Cortex of kidney (tissue), 1 donor: ENCODE measurements at places on chromosomes 7 and 10.

- no peak for DNase-seq
Observed at GRCh38 chr7:101058355-101058754, 26.9 kb upstream of the TRIM56 start.

DNA sequence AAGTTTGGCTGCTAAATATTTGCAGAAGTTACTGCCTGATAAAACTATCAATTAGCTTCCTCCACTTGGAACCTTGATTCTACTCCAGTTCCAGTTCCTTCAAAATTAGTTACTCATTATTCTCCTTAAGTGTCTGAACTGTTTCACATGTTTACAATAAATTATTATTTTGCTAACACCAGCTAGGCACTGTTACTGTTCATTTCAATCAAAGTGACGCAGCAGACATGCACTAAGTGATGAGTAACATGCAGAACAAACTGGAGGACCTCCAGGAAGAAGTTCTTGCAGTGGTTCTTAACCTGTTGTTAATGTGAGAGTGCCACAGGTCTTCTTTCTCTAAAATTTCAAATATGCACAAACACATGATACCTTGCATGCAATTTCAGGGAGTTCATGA lies 491.8 kb upstream of the SEMA3A start:
- no peak for DNase-seq

DNA sequence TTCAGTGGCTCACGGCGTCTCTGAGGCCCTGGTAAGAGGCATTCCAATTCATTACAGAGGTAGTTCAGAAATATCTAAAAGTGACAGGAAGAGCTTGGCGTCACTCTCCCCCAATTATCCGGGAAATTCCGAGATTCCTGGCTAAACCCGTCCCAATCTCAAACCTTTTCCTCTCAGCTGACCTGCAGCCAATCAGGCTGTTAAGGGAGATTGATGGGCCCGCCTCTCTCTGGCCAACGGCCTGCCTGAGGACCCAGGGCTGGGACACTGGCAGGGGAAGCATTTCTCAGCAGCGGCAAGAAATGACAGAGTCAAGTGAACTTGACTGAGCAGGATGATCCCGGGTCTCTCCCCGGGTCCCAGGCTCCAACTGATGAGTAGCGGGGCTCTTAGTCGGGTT lies 72.3 kb downstream of the EBF3 start:
- no peak for DNase-seq

DNA sequence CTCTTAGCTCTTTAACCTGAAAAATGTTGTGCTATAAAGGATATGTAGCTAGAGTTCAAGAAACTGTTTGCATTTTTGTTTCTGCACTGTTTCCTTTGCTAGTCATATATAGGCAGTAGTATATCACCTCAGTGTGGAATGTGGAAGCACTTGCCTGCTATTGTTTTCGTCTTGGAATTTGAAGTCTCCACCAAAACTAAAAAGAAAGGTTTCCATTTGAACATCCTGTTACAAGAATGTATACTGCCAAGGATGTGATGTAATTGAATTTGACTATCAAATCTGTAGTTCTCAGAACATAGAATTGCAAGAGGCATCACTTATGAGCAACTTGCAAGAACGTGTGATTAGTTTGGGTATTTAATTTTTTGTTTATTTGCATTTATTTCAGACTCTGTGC lies 51.1 kb upstream of the MEOX2 start:
- DNase-seq = no peak

GRCh38 chr10:52879091-52879807 lies 106.7 kb upstream of the MBL2 start:
- no peak for DNase-seq

DNA sequence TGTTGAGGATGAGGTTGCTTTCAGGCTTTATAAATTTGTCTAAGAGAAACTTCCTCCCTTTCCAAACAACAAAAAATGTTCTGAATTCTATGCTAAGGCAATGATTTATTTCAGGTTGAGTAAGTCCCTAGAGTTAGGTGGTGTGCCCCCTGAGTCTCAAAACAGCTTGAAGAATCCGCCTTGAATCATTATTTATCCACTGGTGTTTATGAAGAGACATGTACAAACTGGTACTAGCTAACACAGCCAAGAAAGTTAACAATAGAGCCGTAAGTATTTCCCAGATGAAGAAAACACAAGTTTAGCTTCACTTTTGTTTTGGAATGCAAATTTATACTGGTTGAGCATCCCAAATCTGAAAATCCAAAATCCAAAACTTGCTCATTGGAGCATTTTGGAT lies 66.2 kb upstream of the SRPK2 start:
- no peak for DNase-seq

GRCh38 chr7:47150497-47151260 lies 431.2 kb downstream of the TNS3 start:
- DNase-seq = no peak
